ENCODE measurements at places on chromosomes 12 and 14. TPM values are rescaled to one million over a fixed set of nuclear protein-coding genes. Genes with fewer than 3 reads are reported as not detected.

DNA sequence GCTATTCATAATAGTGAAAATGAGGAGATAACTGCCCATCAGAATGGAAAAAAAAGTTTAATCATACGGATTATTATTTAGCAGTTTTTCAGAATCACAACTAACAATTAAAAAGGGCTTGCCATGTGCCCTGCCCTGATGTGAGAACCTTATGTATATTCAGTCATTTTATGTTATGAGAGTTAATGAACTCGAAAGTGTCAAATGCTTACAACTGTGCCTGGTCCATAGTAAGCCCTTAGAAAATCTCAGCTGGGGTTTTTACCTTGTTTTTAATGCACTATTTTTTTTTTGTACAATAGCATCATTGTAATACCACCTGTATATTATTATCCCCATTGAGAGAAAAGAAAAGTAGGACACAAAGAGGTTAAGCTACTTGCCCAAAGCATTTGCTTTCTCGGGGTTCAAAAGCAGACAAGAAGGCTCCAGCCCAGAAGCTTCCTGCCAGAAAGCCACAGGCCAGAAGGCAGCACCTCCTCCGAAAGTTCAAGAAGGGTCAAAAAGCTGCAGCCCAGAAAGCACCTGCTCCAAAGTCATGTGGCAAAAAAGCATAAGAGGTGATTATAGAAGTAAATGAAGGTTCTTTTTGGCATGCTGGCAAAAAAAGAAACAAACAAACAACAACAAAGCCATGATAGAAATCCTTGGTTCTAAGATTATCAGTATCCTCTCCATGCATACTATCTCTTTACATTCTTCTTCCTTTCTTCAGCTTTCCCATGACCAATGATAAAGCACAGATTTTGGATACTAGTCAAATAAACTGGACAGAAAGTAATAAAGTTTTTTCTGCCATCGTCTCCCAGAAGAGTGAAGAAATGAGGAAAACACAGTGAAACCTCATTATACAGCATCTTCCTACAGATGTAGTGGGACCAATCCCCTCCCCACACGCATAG, 59.1 kb upstream of the NAP1L1 start:
- DNase-seq = no peak

- DNase-seq = no peak
Measured at GRCh38 chr14:83421711-83422110, 1888.1 kb upstream of the SEL1L start.

- no peak for DNase-seq
Measured at GRCh38 chr12:262817-263216, at the start of gene SLC6A13. SLC6A13 (minus strand) TSS chr12:262836; CDS start chr12:260052, 2,784 bp downstream.

DNA sequence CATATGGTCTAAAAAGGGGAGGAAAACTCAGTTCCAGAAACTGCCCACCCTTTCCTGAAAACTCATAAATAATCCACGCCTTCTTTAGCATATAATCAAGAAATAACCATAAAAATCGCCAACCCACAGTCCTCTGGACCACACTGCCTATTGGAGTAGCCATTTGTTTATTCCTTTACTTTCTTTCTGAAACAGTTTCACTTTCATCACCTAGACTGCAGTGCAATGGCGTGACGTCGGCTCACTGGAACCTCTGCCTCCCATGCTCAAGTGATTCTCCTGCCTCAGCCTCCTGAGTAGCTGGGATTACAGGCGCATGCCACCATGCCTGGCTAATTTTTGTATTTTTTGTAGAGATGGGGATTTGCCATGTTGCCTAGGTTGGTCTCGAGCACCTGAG, 44.2 kb downstream of the CLMN start:
- no peak for DNase-seq

The PLEKHG7 gene
- total RNA-seq = not detected

The OR5AU1 gene
- not detected for total RNA-seq

The SYT10 gene
- total RNA-seq = not detected

The POC1B gene
- total RNA-seq = 16.8 TPM

The TPH2 gene
- not detected for total RNA-seq

The PCNX4 gene
- total RNA-seq = 44.3 TPM

The SLC6A15 gene
- 2.6 TPM for total RNA-seq

All from GM23248 (cell line).